Stimulated activated CD8-positive, alpha-beta memory T cell treated with anti-CD3 and anti-CD28 coated beads, Interleukin-4, amount 100 ng/mL, for 1 hour (primary cell): ENCODE measurements at places on chromosomes 1 and 21.

DNA sequence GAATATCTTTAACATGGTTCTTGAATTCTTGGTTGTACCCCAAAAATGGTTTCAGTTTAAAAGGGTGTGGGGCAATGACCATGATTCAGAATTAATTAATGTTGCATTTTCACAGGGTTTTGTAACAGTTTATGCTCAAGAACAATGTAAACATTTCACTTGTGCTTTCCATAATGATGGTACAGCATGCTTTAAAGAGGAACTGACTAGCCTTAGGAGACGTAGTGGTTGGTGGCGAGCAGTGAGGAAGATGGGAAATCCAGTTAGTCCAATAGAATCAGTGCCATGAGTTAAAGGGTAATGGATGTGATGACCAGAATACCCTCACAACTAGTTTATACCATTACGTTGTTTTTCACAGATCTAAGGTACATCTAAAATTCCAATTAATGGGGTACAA, 138.0 kb downstream of the HS2ST1 start:
- no peak for DNase-seq

GRCh38 chr1:10639775-10640578, 156.5 kb downstream of the CASZ1 start:
- no peak for DNase-seq

DNA sequence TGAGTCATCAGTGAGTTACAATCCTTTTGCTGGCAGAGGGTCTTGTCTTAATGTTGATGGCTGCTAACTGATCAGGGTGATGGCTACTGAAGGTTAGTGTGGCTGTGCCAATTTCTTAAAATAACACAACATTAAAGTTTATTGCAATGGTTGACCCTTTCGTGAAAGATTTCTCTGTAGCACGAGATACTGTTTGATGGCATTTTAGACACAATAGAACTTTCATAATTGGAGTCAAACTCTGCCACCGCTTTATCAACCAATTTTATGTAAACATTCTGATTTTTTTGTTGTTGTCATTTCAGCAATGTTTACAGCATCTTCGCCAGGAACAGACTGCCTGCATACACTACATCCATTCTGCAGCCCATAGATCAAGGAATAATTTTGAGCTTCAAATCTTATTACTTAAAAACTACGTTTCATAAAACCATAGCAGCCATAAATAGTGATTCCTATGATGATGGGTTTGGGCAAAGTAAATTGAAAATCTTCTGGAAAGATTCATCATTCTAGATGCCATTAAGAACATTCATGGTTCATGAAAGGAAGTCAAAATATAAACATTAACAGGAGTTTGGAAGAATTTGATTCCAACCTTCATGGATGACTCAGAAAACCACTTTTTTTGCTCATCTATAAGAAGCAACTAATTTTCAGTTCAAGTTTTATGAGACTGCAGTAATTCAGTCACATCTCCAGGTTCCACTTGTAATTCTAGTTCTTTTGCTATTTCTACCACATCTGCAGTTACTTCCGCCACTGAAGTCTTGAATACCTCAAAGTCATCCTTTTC, 85.9 kb downstream of the TYW3 start:
- no peak for DNase-seq

DNA sequence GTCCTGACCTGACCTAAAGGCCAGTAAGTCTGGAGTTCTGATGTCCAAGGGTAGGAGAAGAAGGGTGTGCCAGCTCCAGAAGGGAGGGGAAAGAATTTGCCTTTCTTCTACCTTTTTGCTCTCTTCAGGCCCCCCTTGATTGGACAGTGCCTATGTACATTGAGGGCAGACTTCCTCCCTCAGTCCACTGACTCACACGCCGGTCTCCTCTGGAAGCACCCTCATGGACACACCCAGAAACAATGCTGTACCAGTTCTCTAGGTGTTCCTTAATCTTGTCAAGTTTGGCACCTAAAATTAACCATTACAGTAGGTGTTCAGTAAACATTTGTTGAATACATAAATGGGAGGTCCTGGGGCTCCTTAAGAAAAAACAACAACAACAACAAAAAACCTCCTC, 51.0 kb upstream of the POU2F1 start:
- DNase-seq, result no peak

GRCh38 chr1:39901714-39902459, at the start of gene MYCL:
Gene MYCL (minus strand): TSS chr1:39901917. CDS start chr1:39901434, 483 bp downstream.
- peak; percentile 30 for DNase-seq

- no peak for DNase-seq
Observed at GRCh38 chr1:20365421-20366055, 74.9 kb downstream of the VWA5B1 start.

GRCh38 chr1:81584398-81584797, 216.3 kb upstream of the ADGRL2 start:
- DNase-seq, result no peak

- DNase-seq, result no peak
Observed at GRCh38 chr21:45016031-45016405, 58.4 kb upstream of the ADARB1 start.

- no peak for DNase-seq
Observed at GRCh38 chr1:6580593-6581409, 1.0 kb downstream of the ZBTB48 start.

DNA sequence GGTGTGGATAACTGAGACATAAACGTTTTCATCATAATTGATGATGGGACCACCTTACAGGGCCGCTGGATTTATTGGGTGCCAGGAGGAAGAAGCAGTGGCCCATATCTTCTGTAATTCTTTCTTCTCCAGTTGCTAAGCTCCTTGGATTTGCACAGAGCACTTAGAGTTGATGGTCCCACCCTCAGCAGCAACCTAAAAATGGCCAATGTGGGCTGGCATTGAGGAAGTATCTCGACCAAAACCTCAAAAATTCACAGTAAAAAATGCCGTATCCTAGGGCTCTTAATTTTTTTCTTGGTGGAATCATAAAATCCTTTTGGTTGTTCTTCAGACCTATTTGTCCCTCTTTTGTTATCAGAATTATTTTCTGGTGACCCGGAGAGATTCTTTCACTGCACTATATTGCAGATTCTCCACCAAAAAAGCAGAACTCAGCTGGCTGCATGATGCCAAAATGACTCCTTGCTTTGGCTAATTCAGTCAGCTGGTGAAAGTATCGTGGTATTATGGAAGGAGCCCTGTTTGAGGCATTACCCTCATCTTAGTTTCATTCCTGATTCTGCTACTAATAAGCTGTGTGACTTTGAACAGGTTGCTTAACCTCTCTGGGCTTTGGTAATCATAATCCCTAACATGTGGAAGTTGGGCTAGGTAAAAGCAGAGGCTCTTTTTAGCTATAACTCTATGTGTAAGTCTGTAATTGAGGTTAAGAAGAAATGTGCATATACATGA, 27.6 kb downstream of the KIRREL1 start:
- DNase-seq, result no peak

GRCh38 chr1:80401757-80402156, 1395.2 kb upstream of the ADGRL4 start:
- no peak for DNase-seq

GRCh38 chr21:15121097-15121654, 56.4 kb upstream of the NRIP1 start:
- DNase-seq, result no peak

DNA sequence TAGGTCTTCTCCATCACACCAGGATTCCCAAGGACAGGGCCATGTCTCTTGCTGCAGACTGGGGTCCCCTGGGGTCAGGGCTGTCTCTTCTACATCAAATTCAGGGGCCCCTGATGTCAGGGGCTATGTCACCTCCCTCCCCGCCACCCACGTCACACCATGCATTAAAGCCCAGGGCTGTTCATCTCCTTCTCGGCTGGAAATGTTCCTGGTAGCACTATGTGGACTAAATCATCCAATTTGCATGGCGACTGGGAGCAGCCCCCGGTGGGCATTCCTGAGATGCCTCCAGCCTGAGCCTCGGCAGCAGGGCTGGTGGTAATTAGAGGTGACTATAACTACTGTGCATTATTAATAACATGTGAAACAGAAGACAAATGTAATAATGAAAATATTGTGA, 151.7 kb upstream of the HMGB4 start:
- no peak for DNase-seq

DNA sequence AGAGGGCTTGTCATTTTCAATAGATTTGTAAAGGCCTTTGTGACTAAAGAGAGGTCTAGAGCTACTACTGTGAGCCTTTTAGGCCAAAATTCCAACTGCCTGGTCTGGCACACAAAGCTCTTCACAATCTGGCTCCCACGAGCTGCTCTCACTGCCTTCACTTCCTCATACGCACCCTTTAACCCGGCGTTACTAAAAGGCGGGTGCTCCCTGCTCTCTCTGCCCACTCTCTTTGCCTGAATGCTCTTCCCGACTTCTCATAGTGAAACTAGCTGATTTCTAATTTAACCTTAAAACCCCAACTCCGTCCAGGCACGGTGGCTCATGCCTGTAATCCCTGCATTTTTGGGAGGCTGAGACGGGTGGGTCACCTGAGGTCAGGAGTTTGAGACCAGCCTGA, 14.2 kb downstream of the BSDC1 start:
- no peak for DNase-seq

GRCh38 chr1:162922201-162922600, 61.2 kb upstream of the CCDC190 start:
- no peak for DNase-seq

DNA sequence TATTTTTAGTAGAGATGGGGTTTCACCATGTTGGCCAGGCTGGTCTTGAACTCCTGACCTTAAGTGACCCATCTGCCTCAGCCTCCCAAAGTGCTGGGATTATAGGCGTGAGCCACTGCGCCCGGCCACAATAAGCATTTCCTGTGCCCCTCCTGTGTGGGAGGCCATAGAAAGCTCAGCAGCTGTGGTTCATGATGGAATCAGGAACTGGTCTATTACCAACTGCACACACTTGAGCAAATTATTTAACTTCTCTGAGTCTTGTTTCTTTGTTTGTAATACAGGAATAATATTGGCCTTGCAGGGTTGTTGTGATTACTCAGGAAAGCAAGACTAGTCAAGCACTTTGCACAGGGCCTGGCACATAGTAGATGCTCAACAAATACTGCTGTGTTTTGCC, 15.0 kb downstream of the RHBG start:
- no peak for DNase-seq

GRCh38 chr1:235127203-235127602, 1.4 kb downstream of the TOMM20 start:
- no peak for DNase-seq

DNA sequence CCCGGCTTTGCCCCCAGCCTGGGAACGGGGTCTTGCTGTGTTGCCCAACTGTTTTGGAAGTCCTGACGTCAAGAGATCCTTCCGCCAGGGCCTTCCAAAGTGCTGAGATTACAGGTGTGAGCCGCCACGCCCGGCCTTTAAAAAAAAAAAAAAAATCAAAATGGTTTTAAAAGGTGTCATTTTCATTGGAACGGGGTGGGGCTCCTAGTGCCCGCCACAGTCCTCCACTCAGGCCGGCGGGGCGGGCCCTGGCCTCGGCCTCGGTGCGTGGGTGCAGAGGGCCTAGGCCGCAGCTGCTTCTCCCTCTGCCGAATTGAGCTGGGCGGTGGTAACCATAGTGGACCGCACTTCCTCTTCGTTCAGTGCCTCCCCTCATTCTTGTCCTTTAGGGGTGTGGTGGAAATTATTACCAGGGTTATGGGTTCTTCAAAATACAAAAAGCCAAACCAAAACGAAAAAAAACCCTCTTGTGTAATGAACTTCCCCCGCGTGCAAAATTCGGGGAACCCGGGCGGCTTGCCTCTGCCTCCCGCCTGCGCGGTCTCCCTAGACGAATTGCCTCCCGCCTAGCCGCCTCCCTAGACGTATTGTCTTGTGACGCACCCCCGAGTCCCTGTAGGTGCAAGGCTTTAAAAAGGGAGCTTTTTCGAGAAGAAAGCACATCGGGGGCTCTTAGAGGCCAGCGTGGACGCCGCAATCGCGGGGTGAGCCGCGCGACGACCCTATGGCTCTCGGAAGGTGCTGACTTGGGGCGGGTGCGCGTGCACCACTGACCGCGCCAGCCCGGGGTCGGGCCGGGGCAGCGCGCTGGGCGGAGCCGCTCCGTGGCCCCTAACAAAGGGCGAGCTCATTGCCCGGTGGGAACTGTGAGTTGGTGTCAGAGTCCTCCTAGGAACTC, 10.5 kb upstream of the SPEN start:
- DNase-seq, result no peak

- no peak for DNase-seq
Observed at GRCh38 chr1:98102345-98103030, 181.7 kb upstream of the DPYD start.

GRCh38 chr1:220772846-220773245, 13.9 kb upstream of the MTARC1 start:
- DNase-seq, result no peak

GRCh38 chr1:39413902-39414528, 77.4 kb upstream of the BMP8A start:
- no peak for DNase-seq

DNA sequence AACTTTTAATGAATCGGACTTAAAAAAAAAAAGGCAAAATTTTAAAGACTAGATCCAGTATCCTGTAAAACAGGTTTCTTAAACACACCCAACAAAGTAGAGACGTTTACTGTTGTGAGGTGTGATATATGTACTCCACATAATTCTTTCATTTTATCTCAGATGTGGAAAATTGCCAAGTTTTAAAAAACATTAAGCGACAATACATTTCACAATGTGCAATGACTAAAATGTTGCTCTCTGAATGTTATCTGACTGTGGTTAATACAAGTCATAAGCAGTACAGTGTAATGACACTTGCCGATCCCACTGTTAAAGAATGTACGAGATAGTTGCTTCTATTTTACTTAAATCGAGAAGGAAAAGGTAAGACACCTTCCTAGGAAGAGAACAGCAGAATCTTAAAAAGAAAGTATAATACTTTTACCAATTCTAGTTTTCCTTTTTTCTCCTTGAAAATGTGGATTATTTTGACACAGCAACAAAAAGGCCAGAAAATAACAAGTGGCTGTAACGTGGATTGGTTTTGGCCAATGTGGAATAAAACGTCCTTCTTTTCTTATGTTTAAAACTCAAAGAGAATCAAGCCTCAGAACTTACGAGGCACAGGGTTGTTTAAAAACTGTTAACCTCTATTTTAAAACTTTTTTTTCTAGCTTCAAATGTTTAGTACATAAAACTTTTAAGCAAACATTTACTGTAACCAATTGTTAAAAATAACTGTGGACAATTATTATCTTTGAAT, 51.4 kb downstream of the TP53BP2 start:
- no peak for DNase-seq

- DNase-seq, result no peak
Observed at GRCh38 chr1:243549791-243550190, 293.9 kb downstream of the SDCCAG8 start.

GRCh38 chr1:29706936-29707335, 470.6 kb downstream of the PTPRU start:
- no peak for DNase-seq

GRCh38 chr21:40194185-40194980, 327.1 kb downstream of the PCP4 start:
- DNase-seq, result no peak

GRCh38 chr21:45865106-45865835, 116.3 kb upstream of the COL6A1 start:
- no peak for DNase-seq

GRCh38 chr1:111909030-111909429, 80.4 kb downstream of the KCND3 start:
- no peak for DNase-seq

GRCh38 chr1:203556047-203556851, 62.3 kb downstream of the OPTC start:
- DNase-seq, result no peak
